ENCODE measurements at places on chromosomes 1 and 21.

DNA sequence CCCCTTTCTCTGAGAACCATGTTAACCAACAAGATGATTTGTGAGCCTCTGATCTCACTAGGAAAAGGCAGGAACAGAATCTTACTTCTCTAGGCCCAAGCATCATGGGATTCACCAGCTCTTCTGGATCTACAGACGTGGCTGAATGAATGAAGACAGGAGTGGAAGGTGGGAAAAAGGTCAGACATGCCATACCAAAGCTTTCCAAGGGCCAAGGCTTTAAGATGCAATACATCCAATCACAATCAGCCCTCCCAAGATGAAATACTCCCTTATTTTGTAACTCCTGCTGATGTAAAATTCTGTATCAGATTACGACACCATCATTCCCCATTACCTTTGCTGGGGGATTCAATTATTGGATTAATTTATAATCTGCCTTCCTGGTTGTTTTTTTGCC, 80.9 kb downstream of the SSBP3 start:
- DNase-seq, result no peak

- no peak for DNase-seq
Measured at GRCh38 chr1:110412576-110412975, 5.1 kb upstream of the LAMTOR5 start.

- DNase-seq, result no peak
Measured at GRCh38 chr1:166999500-167000055, 10.5 kb downstream of the MAEL start.

- no peak for DNase-seq
Measured at GRCh38 chr1:95340061-95340460, 106.1 kb downstream of the RWDD3 start.

- no peak for DNase-seq
Measured at GRCh38 chr1:163094589-163094988, 25.4 kb downstream of the RGS4 start.

DNA sequence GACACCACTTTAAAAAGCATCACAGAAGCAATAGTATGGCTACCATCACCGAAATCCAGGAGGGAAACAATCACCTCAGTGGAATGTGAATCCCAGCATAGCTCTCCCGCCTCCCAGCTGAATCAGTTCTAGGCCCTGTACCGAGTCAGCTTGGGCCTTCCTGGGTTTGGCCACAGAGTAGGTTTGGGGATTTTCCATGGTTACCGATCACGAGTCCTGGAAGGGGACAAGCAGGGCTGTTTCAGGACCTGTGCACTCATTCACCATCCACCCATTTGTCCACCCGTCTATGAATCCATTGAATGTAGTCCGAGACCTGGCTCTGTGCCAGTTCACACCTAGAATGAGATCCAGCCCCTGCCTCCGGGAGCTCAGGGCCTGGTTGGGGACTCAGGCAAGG, 94.2 kb downstream of the ARHGEF10L start:
- DNase-seq, result no peak

Data from NCI-H2029 (cell line).